Stimulated activated CD4-positive, alpha-beta T cell treated with anti-CD3 and anti-CD28 coated beads, Interleukin-2, amount 100 ng/mL, for 48 hours (primary cell): ENCODE measurements at places on chromosomes 6 and 20.

DNA sequence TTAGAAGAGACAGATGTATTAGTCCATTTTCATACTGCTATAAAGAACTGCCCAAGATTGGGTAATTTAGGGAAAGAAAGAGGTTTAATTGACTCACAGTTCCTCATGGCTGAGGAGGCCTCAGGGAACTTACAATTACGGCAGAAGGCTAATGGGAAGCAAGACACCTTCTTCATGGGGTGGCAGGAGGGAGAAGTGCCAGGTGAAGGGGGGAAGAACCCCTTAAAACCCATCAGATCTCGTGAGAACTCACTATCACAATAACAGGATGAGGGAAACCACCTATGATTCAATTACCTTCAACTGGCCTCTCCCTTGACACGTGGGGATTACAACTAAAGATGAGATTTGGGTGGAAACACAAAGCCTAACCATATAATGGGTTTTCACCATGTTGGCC lies 28.9 kb upstream of the PNRC1 start:
- DNase-seq, result no peak

DNA sequence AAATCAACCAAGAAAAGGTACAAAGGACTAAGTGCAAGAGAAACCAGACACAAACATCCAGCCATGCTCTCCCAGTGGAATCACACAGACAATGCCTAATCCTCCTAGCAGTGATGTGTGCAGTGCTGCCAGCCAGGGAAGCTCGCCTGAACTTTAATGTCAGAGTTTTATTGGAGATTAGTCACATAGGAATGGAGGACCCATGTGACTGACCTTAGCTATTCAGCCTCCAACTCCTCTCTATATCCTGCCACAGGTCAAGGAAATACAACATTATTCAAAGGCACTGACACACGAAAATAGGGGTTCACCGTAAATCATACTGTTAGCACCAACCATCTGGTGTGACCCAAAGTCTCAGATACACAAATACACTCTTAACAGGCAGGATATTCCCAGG lies 684.6 kb downstream of the DOK5 start:
- DNase-seq, result no peak

DNA sequence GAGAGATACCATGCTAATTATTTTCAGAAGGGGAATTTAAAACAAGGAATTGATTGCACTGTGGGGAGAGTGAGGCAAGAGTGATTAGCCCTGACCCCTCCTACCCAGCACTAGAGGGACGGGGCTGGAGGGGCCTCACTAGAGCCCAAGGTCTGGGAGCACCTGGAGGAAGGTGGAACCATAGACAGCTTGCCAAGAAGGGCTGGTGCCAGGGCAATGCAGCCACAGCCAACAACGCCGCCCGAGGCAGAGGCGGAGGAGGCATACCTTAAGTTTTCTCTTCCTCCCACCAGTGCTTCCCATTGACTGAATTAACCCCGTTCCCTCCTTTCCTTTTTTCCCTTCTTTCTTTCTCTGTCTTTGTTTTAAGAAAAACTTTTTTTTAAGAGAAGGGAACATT lies 40.0 kb downstream of the IYD start:
- DNase-seq, result no peak

- DNase-seq, result no peak
These were observed 910 bp upstream of the PCSK2 start for GRCh38 chr20:17225851-17226409.

- no peak for DNase-seq
These were observed 637 bp downstream of the TFB1M start for GRCh38 chr6:155313602-155314091.

DNA sequence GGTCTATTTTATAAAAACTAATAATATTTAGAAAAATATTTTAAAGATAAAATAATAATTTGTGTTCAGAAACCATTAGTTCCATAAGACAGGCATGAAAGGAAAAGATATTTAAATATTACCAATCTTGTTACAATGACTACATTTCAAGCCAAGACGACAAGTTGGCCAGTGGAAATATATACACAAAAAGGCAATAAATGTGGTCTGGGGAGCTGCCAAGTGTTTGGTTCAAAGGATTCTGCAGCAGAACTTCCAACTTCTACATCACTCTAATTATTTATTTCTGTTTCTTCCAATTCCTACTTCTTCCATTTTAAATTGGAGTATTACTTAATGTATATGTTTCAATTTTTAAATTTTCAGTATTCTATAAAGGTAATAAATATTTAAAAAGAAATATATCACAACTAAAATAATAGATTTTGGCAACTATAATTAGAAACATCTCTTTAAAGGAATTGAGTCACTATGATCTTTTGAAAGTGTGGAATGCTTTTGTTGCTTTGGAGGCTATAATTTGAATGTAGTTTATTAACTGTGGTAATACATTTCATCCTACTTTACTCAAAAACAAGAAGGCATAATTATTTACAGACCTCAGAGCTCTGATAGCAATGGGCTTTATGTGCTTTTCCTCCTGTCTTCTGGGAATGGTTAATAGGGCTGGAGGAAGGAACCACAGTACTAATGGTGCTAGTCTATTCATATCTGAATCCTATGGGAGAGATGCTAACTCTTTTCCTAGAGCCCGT lies 129.7 kb upstream of the FAM184A start:
- no peak for DNase-seq

GRCh38 chr6:133408543-133408942 lies 167.4 kb downstream of the EYA4 start:
- no peak for DNase-seq

DNA sequence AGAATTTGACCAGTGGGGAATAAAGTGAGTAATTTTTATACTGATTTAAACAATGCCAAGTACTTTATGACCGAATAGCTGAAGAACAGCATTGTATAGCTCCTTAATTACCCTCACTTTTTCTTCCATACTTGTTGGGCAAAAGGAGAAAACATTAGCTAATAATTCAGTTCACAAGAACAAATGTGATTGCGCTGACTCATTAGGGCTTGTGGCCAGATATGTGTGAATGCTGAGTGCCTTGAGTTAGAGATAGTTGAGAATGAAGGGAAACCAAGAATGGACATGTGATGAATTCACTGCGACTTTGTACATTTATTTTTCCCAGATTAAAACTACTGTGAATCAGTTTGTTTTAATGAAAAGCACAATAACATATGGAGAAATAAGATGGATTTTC lies 669.4 kb downstream of the TFAP2A start:
- no peak for DNase-seq

DNA sequence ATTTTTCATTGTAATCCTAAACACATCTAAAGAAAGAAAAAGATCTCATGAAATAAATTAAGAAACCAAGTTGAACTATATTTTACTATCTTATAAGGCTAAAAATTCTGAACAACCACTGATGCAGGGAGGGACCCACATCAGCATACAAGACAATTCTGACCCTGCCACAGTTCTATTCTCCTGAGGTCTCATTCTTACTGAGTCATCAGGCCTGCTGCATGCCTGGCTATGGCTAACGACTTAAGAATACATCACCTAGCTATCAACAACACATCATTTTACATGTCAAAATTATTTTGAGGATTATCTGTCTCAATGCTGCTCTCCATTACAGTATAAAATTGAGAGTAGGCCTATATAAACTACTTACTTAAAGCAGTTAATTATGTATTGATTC lies 52.9 kb downstream of the FBXL4 start:
- DNase-seq, result no peak

DNA sequence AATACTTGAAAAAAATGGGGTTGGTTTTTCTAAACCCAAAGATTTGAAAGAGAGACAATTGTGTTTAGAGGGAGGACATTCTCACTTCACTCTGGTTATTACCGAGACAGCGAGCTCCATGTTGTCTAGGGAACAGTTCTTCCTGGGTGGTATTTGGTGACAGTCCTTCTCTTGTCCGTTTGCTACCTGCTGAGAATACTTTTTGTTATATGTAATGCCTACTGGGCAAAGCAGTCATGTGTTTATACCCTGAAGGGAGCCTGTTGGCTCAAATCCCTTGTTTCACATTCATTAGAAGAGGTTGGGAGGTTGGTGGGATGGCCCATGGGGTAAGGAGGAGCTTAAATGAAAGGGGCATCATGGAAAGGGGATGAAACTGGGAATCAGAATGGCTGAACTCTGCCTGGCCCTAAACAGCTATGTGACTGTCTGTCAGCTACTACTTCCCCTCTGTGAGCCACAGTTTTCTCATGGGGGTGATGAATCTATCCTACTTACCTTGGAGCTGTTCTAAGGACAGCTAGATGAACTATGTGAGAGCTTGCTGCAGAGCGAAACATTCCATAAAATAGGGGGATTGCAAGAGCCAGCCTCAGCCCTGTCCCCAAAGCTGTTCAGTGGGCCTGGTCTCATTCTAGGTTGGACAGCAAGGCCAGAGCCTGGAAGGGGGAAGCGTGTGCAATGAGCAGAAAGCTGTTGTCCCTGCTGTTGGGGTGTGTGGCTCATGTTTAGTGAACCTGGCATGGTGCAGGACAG lies 43.5 kb downstream of the FNDC1 start:
- no peak for DNase-seq

DNA sequence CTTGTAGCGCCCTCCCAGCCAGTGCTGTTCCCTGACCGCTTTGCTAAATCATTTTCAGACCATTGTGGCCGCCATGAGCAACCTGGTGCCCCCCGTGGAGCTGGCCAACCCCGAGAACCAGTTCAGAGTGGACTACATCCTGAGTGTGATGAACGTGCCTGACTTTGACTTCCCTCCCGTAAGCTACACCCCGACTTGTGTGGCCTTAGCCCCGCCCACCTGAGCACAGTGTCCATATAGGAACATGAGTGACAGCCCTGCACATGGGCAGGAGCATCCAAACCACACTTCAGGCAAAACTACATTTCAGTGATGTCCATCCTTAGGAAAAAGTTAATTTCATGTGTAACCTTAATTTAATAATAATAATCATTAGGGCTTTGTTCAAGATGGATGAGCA lies 51.1 kb downstream of the GNAS start:
- DNase-seq, result no peak

GRCh38 chr6:127219869-127220268 lies 46.8 kb upstream of the RNF146 start:
- DNase-seq, result no peak

- no peak for DNase-seq
These were observed 156.3 kb upstream of the EPHA7 start for GRCh38 chr6:93575495-93576267.

DNA sequence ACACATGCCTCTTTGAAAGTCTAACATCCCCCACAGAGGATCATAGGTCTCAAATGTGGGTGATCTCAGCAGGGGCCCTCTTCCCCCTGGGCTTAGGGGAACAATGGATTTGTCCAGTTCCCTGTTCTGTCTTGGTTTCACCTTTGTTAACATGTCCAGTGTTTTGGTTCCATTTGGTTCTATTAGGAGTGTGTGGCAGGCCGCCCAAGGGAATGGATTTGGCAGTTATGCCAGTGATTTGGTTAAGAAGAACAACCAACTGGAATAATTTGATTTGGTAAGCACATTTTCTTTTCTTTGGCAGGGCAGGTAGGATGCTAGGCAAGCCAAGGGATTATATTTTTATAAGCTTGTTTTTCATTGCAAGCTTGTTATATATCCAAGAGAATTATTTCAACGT lies 28.5 kb upstream of the ENPP1 start:
- no peak for DNase-seq

GRCh38 chr6:162442687-162443086 lies 284.9 kb downstream of the PRKN start:
- no peak for DNase-seq

GRCh38 chr20:10597637-10598036 lies 76.2 kb downstream of the JAG1 start:
- DNase-seq, result no peak

DNA sequence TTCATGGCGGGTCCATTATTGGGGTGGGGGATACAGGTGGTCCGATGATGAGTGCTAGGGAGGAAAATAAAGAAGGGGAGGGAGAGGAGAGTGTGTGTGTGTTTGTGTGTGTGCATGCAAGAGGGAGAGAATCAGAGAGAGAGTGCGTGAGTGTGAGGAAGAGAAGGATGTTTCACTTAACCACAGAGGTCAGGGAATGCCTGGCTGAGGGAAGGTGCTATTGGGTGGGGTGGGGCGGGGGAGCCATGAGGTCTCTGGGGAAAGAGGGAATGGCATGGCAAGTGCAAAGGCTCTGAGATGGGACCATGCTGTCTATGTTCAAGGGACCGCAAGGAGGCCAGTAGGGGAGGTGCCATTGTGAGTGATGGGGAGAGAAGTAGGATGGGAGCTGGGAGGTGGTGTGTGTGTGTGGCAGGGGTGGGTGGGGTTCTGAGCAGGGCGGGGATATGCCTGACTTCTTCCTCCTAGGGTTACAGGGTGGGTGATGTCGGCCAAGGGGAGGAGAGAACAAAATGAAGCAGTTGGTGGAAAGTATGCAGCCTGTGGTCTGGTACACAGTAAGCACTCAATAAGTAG lies 23.0 kb downstream of the CEBPB start:
- DNase-seq, result no peak

GRCh38 chr6:121856296-121856695 lies 420.9 kb downstream of the GJA1 start:
- no peak for DNase-seq

- peak; percentile 48 for DNase-seq
These were observed 18.1 kb downstream of the TUBB2B start for GRCh38 chr6:3209114-3210023.

DNA sequence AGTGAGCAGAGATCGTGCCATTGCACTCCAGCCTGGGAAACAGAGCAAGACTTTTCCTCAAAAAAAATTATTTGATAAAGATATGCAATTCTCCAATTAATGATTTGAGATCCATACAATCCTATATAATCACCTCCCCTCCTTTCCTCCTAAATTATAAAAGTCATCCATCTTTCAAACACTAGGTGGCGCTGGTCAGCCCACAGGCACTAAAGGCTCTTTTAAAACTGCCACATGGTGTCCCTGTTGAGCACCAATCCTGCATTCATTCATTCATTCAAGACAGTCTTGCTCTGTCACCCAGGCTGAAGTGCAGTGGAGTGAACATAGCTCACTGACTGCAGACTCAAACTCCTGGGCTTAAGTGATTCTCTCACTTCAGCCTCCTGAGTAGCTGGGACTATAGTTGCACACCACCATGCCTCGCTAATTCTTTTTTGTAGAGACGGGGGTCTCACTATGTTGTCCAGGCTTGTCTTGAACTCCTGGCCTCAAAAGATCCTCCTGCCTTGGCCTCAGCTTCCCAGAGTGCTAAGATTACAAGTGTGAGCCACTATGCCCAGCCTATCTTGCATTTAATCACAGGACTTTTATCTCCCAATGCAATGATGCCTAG lies 58.7 kb upstream of the SLC2A12 start:
- peak; percentile 15 for DNase-seq

GRCh38 chr6:138912308-138912707 lies 75.7 kb downstream of the REPS1 start:
- no peak for DNase-seq

GRCh38 chr6:72939004-72939403 lies 286.3 kb downstream of the KHDC1L start:
- no peak for DNase-seq

DNA sequence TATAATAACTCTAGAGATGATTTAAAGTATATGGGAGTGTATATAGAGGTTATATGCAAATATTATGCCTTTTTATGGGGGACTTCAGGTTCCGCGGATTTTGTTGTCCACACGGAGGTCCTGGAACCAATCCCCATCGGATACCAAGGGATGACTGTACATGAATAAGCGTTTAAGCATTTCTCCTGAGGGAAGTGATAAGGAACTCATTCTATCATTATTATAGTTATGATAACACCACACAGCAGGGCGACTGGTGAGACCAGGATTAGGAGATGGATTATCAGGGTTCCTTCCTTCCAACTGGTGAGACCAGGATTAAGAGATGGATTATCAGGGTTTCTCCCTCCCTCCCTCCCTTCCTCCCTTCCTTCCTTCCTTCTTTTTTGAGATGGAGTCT lies 6.6 kb downstream of the ECI2 start:
- no peak for DNase-seq
